Caco-2 (cell line): ENCODE measurements at places on chromosomes 1 and 21.

- DNase-seq: no peak
Measured at GRCh38 chr1:246208105-246208504, 299.0 kb downstream of the SMYD3 start.

DNA sequence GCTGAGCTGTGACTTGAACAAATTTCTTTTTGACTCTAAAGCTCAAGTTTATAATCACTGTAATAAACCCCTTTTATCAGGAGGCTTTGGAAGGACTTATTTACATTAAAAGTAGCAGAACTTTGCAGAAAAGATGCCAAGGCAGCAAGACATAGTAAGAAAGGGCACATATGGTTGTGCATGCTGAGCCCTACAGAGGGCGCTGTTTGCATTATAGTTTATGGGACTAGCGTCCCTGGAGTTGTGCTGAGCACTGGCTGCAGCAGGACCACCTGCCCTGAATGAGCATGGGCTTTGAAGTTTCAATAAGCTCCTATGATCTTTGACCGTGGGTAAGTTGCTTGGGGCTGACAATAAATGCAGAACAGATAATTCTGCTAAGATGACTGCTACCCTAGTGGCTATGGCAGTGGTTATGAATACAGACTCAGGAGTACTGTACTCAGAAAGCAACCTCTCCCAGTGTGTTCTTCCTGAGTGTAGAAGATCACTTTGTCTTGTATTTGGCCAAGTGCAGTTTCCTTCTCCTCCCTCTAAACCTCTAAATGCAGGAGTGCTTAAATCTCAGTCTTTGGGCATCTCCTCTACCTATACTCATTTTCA is 45.4 kb upstream of the USP1 start:
- no peak for DNase-seq

- peak; percentile 78 for DNase-seq
Measured at GRCh38 chr1:230868736-230869385, 540 bp upstream of the C1orf198 start.

- DNase-seq: no peak
Measured at GRCh38 chr21:45278156-45278911, 9.4 kb downstream of the POFUT2 start.

GRCh38 chr1:202135221-202135721 is 9.3 kb downstream of the ARL8A start:
- DNase-seq: peak; percentile 66

DNA sequence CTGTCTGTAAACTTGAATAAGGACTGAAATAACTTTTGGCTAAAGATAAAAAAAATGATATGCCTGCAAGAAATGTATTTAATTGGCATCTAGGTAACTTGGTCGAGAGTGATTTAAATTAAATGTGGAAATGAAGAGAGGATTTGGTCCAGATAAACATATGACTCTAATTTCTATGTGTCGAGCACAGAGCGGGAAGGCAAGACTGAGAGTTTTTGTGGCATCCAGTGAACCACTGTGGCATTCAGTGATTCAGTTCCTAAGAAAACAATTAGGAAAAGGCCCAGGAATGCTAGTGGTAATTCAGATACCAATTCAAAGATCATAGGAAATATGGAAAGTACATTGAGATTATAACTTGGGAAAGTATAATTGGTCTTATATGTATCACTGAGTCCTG is 39.6 kb downstream of the PDE4B start:
- no peak for DNase-seq

DNA sequence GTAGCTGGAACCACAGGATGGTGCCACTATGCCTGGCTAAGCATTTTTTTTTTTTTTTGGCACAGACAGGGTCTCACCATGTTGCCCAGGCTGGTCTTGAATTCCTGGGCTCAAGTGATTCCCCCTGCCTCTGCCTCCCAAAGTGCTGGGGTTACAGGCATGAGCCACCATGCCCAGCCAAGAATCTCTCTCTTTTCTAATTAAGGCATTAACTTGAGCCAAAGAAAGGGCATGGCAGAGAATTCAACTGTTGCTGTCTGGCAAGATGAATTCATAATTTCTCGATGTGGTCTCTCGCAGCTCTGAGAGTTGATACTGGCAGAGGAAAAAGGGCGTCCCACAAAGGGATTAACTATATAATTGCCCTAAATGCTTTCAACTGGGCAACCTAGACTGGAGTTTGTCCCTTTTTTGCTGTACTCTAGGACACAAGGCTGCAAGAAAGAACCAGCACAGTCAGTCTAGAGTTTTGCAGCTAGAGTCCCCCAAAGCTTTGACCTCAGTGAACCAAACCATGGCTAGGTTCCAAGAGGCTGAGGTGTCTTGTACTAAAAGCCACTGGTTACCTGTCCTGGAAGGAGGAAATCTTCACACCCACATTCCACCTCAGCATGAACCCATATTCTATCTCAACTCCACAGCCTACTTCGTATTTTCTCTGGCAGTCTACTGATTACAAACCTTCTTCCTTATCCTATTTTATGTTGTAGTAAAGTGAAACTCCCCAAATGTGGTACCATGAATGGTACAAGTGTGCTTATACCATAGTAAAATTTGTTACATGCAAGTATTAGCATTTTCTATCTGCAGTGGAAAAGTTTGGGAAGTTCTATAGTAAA is 51.2 kb downstream of the OPTC start:
- no peak for DNase-seq

DNA sequence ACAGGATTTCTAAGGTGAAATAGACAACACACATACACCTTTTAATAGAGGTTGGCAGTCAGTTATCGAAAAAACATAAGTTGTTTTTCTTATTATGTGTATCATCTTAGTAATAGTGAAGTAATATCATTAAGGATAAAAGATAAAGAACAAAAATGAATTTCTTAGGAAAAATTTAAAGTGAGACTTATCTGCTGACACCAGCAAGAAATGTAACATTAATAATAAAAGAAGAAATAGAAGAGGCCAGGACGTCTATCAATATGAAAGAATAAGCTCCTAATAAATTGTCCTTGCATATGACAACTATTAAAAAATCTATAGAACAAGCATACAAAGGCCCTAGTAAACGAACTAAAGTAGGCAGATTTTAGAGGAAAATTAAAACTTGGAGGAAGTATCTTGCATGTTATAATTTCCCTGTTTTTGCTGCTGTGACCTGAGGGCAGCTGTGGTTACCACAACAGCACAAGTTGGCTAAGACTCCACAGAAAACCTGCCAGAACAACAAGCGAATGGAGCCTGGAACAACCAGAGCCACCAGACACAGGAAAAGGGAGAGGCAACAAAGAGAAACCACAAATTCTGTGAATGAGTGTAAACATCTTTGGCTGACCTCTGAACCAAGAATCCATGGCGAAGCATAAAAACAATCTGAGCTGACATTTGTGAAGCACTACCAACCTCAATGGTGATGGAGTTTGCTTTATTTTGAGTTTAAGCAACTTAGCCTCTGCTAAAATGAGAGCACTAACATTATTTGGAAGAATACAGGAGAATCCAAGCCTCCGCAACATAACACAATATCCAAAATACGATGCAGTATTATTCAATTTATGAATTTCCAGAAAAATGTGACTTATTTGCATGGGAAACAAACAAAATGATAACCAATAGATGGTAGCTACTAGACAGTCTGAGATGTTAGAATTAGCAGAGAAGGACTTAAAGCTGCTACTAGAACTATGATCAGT is 207.5 kb downstream of the KCNT2 start:
- no peak for DNase-seq
